ENCODE measurements at places on chromosomes 12 and 14.

- no peak for DNase-seq
Observed at GRCh38 chr12:116130431-116130830, 147.1 kb downstream of the MED13L start.

GRCh38 chr14:90726656-90727055 lies 89.6 kb downstream of the TTC7B start:
- DNase-seq: no peak

DNA sequence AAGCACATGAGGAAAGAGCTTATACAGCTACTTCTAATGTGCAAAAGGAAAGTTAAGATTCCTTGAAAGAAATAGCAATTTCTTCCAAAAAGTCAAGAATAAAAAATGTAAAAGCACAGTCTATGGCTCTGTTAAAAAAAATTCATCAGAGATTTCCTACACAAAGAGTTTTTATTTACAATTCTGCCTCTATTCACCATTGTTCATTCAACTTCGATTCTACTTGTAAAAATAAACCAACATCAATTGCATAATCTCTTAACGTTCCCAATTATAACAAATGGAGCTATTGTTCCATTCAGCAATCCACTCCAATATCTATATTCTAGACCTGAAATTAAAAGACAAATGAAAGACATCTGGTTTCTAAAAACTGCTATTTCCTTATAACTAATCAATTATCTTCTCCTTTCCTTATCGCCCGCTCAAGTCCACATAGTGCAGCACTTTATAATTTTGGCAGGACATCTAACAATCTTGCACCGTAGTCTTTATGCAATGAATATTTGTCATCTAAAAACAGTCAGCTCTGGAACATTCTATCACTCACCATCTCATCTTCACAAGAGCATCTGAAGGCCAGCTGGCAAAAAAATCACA lies 6.2 kb downstream of the EIF2S3B start:
- DNase-seq: no peak

- DNase-seq: no peak
Observed at GRCh38 chr12:132245521-132246101, 83.8 kb downstream of the GALNT9 start.

DNA sequence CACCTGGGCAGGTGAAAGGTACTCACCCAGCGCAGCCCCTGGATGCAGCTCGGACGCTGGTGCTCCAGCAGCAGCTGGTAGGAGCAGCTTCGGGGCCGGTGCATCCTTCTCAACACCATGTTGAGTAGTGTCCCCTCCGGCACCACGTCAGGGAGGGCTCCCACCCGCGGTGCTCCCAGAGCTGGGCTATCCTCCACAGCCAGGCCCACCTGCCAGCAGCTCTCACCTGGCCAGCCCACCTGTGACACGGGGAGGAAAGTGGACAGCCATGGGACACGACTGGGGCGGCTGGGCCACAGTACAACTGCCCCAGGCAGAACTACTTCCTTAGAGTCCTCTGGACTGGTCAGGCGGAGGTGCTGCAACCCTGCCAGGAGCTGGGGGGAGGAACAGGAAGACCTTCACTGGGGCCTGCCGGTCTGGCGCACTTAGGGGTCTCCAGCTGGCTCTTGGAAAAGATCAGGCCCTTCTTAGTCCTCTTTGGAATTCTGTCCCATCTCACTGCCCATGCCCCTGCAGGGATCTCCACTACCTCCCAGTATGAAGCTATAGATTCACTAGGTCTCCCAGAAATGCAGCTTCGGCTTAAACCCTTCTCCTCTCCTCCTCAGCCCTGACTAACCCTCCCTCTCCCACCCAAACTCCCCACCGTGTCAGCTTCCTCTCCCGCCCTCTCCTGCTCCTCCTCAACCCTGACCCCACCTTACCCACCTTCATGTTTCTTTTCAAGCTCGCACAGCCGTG lies 668 bp downstream of the RAPGEF3 start:
- no peak for DNase-seq

- no peak for DNase-seq
Observed at GRCh38 chr12:95762123-95762785, 28.3 kb downstream of the NTN4 start.

- DNase-seq: peak; percentile 46
Observed at GRCh38 chr12:12612358-12612757, 682 bp downstream of the CREBL2 start.

GRCh38 chr12:10147714-10148403 lies 17.9 kb upstream of the CLEC7A start:
- peak; percentile 36 for DNase-seq

GRCh38 chr14:101128478-101129321 lies 225.2 kb upstream of the RTL1 start:
- DNase-seq: no peak

DNA sequence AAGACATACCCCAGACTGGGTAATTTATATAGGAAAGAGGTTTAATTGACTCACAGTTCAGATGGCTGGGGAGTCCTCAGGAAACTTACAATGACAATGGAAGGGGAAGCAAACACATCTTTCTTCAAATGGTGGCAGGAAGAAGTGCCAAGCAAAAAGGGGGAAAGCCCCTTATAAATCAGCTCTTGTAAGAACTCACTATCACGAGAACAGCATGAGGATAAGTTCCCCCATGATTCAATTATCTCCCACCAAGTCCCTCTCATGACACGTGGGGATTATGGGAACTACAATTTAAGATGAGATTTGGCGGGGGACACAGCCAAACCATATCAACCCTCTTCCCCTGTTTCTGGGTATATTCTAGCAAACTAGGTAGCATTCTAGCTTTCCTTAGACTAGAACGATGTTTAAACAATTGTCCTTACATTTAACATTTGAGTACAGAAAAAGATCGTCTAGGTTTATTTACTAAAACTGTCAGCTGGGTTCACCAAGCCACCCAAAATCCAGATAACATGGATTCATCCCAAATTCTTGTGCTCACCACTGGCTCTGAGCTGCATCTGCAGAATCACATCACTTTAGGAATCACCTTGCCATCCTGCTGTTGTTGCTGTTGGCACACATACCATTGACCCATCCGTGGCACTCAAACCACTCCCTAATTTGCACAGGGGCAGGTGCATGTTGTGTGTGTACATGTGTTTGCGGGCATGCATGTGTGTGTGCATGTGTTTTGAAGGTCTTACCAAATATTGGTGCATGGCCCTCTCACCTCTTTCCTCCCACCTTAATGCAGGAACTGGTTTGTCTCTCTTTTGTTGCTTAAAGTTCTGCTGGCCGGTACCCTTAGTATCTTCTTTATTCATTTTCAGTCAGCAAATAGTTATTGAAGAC lies 36.4 kb upstream of the VASH1 start:
- DNase-seq: no peak

GRCh38 chr12:107402041-107403022 lies 283.3 kb upstream of the PWP1 start:
- DNase-seq: peak; percentile 72

DNA sequence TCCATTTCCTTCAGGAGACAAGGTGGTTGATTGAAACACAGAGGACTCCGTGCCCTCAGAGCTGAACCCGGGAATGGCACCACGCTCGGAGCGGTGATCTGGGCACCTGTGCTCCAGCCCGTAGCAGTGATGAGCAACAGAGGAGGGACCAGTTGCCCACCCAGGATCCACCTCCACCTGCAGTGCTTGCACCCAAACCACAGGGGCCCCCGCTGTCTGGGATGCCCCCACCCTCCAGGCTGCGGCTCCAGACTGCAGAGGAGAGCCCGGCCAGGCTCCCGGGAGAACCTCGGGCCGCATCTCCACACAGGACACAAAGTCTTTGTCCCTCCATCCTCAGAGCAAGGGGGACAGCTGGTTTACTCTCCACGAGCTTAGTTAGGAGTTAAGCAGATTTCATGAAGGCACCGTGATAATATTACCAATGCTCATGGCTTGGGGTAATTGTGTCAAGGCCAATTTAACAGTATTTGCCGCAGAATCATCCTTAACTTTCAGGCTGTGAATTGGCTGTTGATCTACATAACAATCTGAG lies 100.6 kb downstream of the TNFAIP2 start:
- DNase-seq: no peak

DNA sequence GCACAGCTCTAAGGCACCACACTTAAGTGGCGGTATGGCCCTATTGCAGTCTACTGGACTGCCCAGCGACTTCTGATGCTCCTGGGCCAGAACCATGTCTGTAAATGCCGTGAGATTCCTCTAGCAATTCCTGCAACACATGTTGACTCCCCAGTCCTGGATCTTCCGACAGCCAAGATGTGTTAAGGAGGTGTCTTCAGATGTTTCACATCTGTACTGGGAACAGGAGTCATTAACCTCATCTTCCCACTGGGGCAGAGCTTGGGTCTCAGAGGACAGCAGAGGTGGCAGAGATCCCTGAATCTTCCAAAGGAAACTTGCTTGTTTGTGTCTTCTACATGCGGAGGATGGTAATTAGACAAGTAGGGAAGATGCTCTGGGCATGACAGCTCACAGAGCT lies 8.2 kb downstream of the TMEM120B start:
- no peak for DNase-seq

- DNase-seq: peak; percentile 28
Observed at GRCh38 chr12:92556637-92557421, 146.0 kb upstream of the PLEKHG7 start.

DNA sequence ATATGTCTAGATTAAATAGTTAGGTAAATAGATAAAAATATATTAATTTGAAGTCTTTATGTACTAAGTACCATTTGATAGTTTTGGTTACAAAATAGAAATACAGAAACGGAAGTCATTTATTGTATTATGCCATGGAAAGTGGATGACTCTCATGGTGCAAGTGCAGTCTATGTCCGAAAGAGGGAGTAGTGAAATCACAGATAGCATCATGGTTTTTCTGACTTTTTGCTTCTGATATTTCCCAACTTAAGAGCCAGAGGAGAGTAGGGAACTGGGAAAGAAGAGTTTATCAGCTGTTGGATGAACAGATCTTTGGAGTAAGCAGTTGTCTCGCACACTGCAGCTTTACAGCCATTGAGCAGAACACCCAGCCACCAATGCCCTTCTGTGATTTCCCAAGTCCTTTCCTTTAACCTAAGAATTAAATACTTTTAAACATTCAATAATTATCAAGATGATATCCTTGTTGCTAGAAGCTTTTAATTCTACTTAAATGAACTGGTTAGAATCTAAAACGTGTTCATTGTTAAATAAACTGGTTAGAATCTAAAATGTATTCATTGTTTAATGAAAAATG lies 18.4 kb upstream of the SRGAP1 start:
- DNase-seq: no peak

DNA sequence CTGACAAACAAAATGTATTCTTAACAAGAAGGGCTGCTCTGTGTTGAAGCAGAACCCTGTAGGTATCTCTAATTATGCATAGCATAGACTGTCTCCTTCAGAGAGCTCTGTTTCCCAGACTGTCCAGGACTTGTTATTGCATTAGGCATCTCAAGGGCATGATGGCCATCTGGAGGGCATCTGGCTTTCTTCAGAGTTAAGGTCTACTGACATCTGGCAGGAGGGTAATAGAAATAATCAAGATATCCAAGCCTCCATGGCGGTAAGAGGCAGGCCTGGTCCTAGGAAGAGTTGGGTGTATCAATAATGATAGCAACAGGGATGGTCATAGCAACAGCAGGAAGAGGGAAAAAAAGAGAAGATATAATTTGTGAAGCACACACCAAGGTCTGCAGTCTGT lies 161.2 kb downstream of the TTC8 start:
- DNase-seq: no peak

GRCh38 chr12:46108721-46109120 lies 118.3 kb upstream of the SCAF11 start:
- no peak for DNase-seq

DNA sequence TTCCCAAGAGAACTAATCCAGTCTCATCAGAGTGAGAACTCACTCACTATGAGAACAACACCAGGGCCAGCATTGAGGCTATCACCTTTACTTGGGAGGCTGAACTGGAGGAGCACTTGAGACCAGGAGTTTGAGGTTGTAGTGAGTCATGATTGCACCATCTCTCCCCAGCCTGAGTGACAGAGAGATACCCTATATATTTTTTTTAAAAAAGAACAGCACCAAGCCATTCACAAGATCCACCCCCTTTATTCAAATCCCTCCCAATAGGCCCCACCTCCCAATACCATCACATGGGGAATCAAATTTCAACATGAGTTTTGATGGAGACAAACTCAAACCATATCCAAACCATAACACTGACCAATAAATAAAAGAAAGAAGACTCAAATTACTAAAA lies 3.7 kb upstream of the TMX1 start:
- no peak for DNase-seq

DNA sequence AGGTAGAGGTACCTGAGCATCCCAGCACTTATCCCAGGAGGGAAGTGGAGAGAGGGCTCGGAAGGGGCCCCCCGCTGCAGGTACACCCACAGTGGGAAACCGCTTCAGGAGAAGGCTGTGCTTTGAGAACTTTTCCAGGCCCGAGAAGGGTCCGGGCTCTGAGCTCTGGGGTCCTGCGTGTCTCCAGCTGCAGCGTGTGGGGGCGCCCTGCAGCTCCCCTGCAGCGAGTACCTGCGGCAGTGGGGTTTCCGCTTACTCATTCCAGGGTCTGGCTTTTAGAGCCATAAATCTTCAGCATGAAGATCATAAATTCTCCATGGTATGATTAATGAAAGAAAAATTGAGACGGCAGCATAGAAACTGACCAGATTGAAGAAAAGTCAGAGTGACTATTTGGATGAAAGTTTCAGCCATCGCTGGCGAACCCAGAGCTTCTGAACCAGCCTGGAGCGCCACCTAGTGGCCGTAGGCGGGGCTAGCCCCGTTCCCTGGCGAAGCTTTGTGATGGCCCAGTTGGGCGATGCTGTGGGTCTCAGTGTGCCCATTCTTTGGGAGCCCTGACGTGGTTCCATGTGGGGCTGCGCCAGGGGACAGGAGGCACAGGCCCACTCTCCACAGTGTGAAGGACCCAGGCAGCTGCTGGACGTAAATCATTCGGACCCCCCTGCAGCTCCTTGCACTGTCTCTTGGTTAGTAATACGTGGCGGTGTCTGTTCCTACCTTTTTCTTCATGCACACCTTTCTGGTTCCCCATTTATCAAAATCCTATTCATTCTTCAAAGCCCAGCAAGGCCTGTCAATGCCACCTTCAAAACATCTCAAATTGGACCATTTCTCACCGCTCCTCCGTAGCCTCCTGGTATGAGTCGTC lies 198.2 kb downstream of the TSPAN9 start:
- peak; percentile 73 for DNase-seq

DNA sequence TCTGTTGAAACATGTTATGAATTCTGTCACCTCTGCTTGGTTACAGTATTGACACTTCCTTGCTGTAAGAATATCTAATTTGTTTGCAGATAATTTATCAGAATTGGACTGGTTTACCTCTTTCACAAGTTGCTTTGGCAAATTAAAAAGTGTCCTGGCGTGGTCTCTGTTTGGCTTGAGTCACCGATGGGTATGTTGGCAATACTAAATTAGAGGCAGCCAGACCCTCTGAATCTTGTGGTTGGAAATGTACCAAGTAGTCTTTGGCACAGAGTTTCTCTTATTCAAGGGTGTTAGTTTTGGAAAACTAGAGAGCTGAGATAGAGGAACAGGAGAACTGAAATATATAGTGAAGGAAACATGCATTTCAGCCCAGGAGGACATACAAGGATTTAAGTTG lies 521.1 kb upstream of the MGAT4C start:
- no peak for DNase-seq

GRCh38 chr14:53949201-53949600 lies 7.4 kb downstream of the BMP4 start:
- no peak for DNase-seq

All from activated CD4-positive, alpha-beta T cell treated with anti-CD3 and anti-CD28 coated beads, Interleukin-2, Interleukin-4, amounts not matched to agents 100 ng/mL and 50 ng/mL, durations not matched to agents 16 hours and 8 hours (primary cell).